ENCODE measurements at places on chromosomes 4 and X.

DNA sequence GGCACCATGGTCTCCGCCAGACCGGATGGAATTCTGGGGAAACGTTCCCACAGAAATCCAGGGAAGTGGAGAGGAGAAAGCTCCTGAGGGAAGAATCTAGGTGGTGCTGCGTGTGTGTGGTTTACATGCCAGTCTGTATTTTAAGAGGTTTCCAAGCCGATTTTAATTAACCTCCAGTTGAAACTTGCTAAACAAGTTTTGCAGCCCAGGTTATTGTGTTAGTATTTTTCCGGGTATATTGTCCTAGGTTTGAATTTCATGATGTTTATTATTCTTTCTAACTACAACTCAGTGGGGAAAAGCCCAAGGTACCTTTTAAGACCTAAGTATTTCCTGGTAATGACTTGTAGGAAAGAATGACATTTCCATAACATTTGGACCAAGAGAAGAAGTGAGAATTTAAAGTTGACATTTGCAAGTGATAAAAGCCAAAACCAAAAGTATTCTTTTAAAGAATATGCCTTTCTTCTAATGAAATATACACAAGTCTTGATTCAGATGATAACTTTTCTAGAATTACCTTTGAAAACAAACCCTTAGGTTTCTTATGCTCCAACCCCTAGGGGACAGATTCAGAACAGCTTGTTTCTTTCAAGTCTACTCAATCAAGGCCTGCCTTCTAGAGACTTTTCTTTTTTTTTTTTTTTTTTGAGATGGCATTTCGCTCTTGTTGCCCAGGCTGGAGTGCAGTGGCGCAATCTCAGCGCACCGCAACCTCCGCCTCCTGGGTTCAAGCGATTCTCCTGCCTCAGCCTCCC lies 14.6 kb downstream of the SAT1 start:
- DNase-seq, result peak; percentile 83

GRCh38 chrX:109939498-109939897 lies 63.4 kb upstream of the TMEM164 start:
- DNase-seq, result no peak

DNA sequence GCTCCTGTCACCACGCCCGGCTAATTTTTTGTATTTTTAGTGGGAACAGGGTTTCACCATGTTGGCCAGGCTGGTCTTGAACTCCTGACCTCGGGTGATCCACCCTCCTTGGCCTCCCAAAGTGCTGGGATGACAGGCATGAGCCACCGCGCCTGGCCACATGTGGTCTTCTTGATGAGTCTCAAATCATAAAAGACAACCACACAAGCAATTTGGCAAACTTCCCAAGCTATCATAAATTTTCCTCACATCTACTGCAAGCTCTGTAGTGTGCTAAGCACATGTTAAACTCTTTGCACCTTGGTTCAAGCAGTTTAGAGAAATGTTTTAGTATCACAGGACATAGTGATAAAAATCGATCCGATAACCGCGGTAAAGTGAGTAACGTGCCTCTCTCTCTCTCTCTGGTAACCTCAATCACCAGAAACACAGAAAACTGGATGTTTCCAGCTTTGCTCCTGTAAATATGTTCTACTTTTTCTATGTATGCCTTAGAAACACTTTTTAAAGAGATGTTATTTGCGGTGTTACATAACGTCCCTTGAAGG lies 256.8 kb downstream of the DHRSX start:
- peak; percentile 41 for DNase-seq

GRCh38 chr4:122674371-122674770 lies 53.5 kb upstream of the IL21 start:
- peak; percentile 82 for DNase-seq

DNA sequence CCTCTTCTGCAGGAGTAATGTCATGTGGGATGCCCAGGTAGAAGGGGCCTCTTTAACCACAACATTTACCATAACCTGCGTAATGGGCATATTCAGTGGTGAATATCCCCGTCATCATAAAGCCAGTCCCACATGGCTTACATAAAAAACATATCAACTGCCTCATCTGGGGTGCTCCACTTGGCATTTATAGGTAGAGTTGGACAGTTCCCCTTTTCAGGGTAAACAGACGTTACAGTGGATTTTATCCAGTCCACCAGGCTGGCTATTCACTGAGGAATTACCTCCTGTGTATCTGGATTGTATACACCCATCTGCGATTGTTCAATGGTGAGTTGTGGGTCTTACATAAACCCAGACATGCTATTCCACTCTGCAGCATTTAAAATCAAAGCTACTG lies 70.7 kb upstream of the ANKRD17 start:
- DNase-seq, result no peak

GRCh38 chr4:80710748-80711451 lies 319.6 kb upstream of the BMP3 start:
- DNase-seq, result no peak

- DNase-seq, result peak; percentile 56
These were observed 33.1 kb downstream of the SLC10A7 start for GRCh38 chr4:146488495-146489174.

GRCh38 chr4:151558496-151559113 lies 149.6 kb downstream of the FHIP1A start:
- no peak for DNase-seq

DNA sequence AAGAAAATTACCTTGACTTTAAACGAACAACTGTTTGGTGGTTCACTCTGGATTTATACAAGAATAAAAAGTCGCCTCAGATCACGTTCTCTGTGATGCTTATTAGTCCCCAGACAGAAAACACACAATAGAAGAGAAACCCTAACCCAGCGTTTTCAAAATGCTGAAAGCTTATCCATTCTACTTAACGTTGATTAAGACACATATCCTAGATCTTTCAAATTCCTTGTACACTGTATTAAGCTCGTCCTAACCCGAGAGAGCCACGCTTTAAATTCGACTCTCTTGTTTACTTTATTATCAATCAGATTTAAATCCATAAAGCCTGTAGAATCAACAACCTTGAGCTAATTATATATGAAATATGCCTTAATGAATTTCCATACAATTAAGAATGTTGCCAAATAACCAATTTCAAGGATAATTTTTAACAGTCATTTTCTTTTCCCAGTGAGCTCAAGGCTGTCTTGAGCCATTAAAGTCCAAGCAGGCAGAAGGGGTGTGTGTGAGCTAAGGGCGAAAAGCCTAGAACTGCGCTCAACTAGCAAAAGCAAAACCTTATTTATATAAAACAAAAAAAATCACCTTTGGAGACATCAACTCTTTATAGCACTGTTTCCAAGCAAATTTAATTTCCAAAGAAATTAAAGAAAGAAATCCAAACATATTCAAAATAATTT lies 981 bp upstream of the PITX2 start:
- DNase-seq, result no peak

DNA sequence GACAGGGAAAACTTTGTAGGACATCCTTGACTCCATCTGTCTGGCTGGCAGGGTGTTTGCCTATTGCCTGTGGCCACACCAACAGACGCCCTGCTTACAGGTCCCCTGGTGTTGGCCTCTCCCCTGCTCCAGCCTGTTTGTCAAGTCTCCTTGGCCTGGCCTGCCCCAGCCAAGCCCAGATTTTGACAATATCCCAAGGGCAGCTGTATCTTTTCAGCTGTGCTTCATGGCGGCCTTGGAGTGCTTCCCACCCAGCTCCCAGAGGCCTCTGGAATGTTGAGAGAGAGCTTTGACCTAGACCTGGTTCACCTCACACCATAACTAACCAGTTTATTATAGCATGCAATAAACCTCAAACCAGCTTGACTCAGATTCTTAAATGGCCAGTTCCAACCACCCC lies 204.0 kb upstream of the NHS start:
- DNase-seq, result no peak

DNA sequence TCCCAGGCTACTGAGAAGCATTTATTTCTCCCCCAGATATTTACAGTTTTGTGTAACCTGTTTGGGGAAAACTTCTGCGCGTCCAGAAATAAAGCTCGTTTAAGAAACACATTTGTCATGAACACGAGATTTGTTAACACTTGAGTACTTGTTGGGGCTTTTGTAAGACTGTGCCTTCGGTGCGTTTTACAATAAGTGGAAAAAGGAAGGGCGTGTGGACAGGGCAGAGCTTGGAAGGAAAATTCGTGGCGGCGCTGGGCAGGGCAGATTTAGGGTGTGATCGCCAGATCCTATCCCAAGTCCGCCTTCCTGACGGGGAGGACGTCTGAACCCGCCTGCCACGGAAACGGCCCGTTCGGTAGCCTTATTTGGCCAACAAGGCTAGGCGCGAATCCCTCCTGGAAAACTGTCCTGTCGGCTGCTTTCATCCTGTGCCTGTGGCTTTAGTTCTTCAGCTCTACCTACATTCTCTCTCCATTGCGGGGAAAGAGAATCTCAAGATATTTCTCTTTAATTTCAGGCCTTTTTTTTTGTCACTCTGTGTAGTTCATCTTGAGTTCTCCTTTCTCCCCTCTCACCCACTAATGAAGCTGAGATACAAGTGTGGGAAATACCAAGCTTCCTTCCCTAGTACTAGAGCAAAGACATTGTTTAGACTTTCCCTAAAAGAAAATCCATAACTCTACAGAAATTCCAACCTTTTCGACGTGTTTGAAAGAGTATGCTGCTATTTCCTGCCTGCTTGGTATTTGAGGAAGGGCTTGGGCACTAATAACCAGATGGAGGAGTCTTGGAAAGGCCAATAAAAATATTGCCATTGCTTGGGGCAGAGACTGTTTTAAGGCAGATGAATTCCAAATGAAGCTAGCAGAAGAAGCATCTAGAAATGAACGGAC lies 982 bp downstream of the PDLIM5 start:
- peak; percentile 80 for DNase-seq

DNA sequence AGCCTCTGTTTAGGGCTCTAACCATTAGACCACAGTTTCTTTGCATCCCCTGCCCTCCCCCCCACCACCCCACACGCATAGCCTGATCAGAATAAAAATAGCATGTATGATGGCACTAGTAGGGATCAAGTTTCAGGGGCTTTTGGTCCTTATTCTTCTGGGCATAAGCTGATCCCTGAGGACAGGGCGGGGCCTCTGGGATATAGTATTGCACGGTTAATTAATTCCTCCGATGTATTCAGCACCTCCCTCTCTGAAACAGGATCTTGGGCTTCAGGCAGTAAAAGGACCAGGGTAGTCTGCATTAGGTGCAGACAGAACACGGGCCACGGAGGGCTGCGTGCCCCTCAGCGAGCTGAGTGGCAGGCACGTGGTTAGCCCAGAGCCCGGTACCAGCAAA lies 57.1 kb downstream of the ELF4 start:
- no peak for DNase-seq

- no peak for DNase-seq
These were observed 25.5 kb downstream of the GPRASP3 start for GRCh38 chrX:102745857-102746584.

DNA sequence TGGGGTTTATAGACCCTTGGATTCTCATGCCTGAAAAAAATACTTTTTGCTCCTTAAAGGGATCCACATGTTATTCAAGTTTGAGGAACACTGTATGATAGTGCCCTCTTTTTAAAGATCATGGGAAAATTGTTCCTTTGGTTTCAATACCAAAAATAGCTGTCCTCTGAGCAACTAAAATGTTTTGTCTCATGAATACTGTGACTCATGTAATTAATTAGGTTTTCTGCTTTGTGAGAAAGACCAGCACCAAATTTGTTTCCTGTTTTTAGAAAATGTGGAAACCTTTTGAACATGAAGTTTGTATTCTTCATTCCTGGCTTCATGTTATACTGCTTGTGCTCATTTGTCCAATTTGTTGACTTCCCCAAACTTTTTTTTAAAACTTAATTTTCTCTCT lies 127.6 kb upstream of the SH3RF1 start:
- DNase-seq, result peak; percentile 88

DNA sequence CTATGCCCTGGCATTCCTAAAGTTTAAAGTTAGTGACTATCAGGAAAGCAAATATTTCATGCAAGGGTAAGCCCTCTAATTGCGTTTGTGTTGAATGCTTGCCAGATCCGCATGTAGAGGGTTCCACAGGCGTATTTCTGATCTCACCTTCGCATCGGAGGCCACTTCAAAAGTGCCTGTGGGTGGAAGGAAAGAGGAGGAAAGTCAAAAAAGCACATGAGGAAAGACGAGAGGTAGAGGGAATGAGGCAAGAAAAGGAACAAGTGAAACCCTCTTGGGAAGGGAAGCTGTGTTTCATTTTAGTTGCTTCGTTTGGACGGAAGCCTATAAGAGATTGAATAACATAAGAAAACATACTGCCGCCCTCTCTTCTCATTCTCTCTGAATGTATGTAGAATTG lies 628.8 kb downstream of the SPRY1 start:
- peak; percentile 15 for DNase-seq

DNA sequence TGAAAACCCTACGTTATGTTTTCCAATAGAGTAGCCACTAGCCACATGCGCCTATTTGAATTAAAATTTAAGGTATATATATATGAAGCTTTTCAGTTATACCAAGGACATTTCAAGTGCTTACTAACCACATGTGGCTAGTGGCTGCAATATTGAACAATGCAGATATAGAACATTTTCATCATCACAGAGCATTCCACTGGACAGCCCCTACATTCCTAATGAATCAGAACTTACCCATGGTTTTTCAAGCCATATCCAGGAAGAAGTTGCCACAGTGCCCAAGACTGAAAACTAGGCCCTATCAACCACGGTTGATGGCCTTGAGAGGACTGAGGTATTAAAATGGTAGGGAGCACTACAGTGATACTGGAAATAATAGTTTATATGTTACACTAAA lies 29.7 kb downstream of the NEK1 start:
- peak; percentile 12 for DNase-seq

DNA sequence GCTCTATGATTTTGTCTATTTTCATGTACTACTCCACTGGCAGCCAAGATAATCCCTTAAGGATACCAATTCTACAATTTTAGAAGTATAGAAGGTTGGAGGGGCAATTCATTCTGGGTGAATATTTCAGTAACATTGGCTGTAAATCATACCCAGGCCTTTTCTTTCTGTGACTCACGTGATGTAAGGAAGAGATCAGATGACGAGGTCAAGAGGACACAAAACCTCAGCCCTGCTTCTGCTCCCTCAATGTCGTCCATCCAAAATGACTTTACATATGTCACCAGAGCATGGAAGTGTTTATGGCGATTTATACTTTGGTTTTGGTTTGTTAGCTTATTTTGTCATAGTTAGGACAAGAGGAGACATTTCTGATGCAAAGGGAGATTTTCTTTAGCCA lies 70.7 kb upstream of the SLC4A4 start:
- DNase-seq, result no peak

- no peak for DNase-seq
These were observed 34.0 kb downstream of the BANK1 start for GRCh38 chr4:101824500-101824899.

GRCh38 chrX:126485409-126485808 lies 67.2 kb downstream of the DCAF12L1 start:
- no peak for DNase-seq
